Nasal cavity respiratory epithelium epithelial cell of viscerocranial mucosa (primary cell): ENCODE measurements at places on chromosomes 2 and 18. TPM values are rescaled to one million over a fixed set of nuclear protein-coding genes. Genes with fewer than 3 reads are reported as not detected.

The CYS1 gene
- total RNA-seq, result under 0.01 and 0.43 TPM in 2 replicates

The ABCG8 gene
- not detected in 2 replicates for total RNA-seq

The MATN3 gene
- 0.34 and 1.00 TPM in 2 replicates for total RNA-seq

The NT5C1B gene
- not detected in 2 replicates for total RNA-seq

The PTCD3 gene
- total RNA-seq, result 69.4 and 90.8 TPM in 2 replicates

The CHRND gene
- not detected in 2 replicates for total RNA-seq

The MYOM1 gene
- 0.68 and 0.85 TPM in 2 replicates for total RNA-seq
